IPS DF 6.9 (cell line): ENCODE measurements at places on chromosomes 16 and 17.

DNA sequence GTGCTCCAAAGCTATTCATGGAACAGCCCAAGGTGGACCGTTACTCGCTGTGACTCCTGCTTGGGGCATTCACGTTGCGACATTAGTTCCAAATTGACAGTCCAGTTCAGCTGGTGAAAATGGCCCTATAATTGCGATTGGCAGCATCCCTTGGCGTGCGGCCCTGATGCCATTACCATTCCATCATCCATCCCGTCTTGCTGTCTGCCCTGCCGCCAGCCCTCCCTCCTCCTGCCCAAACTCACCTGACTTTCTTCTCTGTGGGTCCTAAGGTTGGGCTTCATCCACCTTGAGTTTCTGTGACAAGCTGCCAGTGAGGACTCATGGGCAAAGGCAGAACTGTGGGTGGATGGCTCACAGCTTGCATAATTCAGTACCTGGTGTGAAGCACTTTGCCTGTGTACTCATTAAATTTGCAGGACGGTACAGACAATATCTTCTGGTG lies 104.6 kb downstream of the RPTOR start:
- DNase-seq: no peak

DNA sequence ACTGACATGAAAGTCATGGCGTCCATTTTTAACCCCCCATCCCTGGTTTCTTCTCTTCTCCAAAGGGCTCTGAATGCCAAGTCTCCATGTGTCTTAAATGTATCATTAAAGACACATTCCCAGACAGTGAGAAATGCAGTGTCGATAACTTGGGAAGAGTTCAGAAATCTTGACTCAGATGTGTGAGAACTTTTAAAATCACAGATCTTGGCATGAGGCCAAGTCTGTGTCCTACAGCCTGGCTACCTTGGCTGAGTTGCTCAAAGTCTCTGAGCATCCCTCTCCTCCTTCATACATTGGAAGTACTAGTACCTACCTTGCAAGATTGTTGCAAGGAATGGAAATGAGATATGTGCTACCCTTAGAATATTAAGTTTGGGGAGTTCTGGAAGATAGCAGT lies 1046.5 kb upstream of the RBFOX1 start:
- DNase-seq: no peak

DNA sequence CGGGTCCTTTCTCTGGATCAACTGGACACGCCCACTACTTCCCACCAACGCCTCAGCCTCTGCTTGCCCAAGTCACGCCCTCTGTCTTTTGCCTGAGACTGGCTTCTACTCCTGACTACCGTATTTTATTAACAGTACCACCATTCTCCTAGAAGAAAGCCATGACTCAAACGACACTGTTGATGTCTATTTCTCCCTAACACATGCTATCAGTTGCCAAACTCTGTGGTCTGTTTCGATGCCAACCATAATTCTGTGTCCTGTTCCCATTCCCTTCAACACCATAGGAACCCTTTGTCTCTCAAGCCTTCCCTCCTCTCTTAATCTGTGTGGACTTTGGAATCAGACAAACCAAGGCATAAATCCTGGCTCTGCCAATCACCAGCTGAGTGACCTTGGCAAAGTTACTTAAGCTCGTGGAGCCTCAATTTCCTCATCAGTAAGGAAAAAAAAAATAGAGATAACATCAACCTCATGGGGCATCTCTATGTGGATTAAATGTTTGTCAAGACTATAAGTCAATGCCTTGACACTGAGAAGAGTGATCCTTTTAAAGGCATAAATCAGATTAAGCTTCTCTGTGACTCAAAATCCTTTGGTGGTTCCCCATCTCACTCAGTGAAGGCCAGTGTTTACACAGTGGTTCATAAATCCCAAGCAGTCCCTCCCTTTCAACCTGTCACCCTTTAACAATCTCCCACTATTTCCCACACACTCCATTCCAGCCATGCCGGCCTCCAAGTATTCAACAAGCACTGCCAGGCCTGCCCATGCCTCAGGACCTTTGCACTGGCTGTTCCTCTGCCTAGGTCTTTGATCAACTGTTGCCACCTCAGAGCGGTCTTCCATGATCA lies 45.6 kb downstream of the ERN1 start:
- DNase-seq: no peak

GRCh38 chr16:12406158-12406557 lies 397.5 kb downstream of the CPPED1 start:
- no peak for DNase-seq
